ENCODE measurements at places on chromosomes 6 and 20. TPM values are rescaled to one million over a fixed set of nuclear protein-coding genes. Genes with fewer than 3 reads are reported as not detected.

GRCh38 chr6:3324262-3324942, 65.7 kb downstream of the PSMG4 start:
- DNase-seq: no peak

DNA sequence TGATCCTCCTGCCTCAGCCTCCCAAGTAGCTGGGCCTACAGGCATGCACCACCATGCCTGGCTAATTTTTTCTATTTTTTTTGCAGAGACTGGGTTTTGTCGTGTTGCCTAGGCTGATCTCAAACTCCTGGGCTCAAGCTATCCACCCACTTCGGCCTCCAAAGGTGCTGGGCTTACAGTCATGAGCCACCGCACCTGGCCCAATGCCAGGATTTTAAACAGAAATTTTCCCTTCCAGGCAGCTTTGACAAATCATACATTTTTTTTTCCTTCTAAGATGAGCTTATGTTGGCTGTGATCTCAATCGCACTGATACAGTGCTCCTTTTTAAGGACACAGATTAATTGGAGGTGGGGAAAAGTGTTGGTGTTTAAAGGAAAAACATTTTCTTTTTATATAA, 73.2 kb upstream of the CD2AP start:
- no peak for DNase-seq

- no peak for DNase-seq
Observed at GRCh38 chr20:5074232-5074674, 45.5 kb downstream of the PCNA start.

- no peak for DNase-seq
Observed at GRCh38 chr6:51598171-51598570, 489.2 kb downstream of the PKHD1 start.

- no peak for DNase-seq
Observed at GRCh38 chr6:155313602-155314091, 637 bp downstream of the TFB1M start.

DNA sequence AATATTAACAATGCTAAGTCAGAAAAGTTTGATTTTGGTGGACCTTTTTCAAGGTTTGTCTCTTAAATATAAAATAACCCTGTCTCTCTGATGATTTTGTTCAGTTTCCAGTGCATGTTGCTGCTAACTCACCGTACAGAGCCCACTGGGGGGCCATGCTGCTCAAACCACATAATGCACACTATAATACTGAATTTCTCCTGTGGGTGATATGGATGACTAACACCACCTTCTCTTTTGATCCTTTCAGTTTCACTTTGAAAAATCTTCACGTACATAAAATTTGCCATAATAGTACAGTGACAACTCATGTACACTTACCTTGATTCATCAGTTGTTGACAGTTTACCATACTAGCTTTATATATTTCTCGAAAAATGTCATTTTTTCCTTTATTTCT, 506.6 kb upstream of the MAN1A1 start:
- peak; percentile 34 for DNase-seq

GRCh38 chr20:36856195-36856594, 19.7 kb upstream of the TLDC2 start:
- DNase-seq: no peak

Gene NEDD9
- total RNA-seq: 69.5 TPM

Measured in activated CD8-positive, alpha-beta T cell treated with anti-CD3 and anti-CD28 coated beads, Interleukin-2, amount 10 ng/mL, durations not matched to agents 7 days and 5 days (primary cell).